Aorta (tissue), 5 donors: ENCODE measurements at places on chromosomes 4 and X.
A peak's percentile ranks its signal among the peaks of the same experiment; 100 is the strongest.

DNA sequence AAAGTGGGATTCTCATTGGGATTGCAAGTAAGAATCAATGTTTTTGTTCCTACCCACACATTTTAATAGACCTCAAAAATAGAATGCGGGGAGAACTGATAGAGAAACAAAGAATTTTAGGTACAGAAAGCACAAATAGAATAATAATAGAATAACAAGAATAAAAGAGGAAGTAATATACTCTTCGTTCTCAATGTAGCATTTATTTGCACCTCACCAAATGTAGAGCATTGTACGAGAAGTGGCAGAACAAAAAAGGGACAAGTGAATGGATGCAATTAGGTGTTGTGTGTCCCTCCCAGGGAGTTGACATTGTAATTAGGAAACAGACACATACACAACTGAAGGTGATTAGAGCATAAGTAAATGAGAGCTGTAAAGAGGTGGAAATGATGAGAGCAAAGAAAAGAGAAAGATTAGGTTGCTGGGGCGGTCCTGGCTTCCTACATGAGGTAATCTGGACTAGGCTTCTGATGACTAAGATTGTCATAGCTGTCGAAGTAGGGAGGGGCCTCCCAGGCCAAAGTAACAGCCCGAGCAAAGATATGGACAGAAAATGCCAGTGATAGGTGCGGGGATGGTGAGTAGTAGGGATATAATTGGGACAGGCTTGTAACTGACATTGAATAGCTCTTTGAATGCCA, 10.4 kb downstream of the RAB9A start:
- DNase-seq = no peak

DNA sequence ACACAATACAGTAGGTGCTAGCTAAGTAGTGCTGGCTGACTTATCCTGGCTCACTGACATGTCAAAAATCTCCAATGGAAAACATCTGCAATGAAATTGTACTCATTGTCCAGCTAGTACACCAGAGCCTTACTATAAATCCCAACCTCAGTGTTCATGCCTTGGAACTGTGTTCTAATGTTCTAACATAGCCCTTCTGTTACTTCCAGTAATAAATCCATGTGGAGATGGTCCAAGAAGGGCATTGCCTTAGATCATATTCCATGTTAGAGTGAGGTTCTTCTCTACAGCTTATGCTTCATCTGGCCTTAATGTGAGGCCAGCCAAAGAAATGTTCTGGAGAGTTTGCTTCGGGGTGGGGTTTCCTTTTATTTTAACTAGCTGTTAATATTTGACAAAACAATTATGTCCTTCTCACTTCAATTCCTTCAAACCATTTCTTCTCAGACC, 25.1 kb downstream of the ENOX2 start:
- DNase-seq = no peak

DNA sequence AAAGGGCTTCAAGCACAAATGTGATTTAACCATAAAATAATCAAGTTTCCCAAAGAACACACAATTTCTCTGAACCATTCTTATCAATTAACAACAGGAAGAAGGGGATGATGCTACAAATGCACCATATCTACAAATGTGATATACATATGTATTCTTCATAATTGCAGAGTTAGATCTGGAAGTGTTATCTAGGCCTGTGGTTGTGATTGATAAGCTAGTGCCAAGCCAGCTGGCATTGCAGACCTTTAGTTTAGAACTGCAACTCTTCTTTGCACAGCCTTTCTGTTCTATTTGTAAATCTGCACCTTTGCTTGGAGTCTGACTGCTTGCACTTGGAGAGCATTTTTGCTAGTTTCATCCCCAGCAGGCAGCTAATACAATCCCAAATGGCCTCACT, 145.5 kb upstream of the NPY2R start:
- no peak for DNase-seq

GRCh38 chr4:42341518-42342026, 55.7 kb upstream of the SHISA3 start:
- no peak for DNase-seq

DNA sequence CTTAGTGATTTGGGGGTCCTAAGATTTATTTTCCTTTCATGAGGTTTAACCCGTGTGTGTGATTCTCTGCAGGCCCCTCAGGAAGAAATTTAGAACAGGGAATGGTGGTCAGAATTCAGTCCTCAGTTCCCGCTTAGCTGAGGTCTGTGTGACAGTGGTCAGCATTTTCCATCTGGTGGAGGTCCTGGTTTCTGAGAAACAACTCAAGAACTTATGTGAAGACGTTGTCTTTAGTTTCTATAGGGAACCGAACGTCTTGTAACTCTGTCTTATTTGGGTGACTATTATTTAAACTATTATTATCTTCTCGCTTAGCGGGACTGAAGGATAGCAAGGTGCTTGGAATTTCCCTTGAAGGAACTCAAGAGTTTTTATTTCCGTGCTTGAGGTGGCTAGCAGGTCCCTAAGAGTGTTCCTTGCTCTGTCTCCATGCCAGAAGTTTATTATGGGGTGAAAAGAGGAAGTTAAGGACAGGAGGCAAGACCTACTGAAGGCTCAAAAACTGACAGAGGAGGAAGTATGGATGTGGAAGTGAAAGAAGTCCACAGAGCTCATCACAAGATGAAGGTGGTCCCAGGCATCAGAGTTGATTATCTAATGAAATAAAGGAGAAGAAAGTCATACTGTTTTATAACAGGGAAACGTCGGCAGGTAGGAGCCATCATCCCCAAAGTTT, 9.4 kb downstream of the MGST2 start:
- no peak for DNase-seq

GRCh38 chr4:11702886-11703557, 274.3 kb upstream of the HS3ST1 start:
- no peak for DNase-seq

- no peak for DNase-seq
These were observed 283.0 kb upstream of the GPC4 start for GRCh38 chrX:133698298-133698697.

DNA sequence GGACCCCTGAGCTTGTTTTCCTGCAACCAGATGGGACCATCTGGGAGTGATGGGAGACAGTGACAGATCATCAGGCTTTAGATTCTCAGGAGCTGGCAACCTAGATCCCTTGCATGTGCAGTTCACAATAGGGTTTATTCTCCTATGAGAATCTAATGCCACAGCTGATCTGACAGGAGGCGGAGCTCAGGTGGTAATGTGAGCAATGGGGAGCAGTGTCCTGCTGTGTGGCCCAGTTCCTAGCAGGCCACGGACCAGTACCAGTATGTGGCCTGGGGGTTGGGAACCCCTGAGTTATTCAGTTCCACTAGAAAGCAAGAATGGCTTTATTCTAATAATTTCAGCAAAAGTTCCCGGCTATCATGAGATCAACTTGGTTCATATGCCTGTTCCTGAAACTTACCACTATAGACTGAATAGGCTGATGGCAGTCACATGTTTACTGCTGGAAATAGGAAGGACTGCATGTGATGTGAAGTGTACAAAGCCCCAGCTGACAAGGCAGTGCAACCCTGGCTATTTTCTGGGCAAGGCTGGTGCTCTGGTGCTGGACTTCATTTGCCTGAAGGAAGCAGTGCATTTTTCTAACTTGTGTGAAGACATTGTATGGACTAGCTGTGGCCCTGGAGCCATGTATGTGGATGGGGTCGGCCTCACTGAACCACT, 107.2 kb downstream of the SPRY1 start:
- peak; percentile 62 for DNase-seq

- DNase-seq = no peak
These were observed 42.4 kb downstream of the SEPSECS start for GRCh38 chr4:25117716-25118472.

DNA sequence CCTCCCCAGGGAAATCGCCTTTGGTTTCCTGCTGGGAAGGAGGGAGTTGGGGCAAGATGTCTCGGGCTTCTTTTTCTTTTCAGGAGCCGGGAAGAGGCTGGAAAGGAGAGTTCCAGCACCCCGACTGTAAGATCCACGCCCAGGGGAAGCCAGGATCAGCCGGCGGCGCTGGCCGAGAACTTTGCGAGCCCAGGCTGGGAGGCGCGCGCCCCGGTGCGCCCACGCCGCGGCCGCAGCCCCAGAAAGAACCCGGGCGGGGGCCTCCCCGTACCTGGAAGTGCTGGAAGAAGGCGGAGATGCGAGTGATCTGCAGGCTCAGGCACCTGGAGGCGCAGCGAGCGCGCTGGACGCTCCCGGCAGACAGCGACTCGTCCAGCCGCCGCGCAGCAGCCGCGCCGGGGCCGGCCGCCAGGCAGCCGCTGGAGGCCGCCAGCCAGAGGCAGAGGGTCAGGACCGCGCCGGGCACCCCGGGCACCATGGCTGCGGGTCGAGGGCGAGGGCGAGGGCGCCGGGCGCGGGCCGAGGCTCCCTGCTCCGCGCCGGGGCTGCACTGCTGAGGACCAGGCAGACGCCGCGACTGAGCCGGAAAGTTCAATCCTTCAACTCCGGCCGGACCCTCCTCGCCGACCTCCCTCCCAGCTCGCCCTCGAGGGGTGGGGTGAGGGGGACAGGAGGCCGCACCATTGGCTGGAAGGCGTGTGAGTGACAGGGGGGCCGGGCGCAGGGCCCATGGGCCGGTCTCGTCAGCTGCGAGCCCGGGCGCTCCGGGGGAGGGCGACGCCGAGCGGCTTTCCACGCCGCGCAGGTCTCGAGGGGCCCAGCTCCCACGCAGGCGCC, at the start of gene ANOS1:
Gene ANOS1, minus strand, starts transcription at position 579 of the 837 bp plus-strand sequence. Its CDS starts 101 bp downstream, at position 478.
- DNase-seq = peak; percentile 84

DNA sequence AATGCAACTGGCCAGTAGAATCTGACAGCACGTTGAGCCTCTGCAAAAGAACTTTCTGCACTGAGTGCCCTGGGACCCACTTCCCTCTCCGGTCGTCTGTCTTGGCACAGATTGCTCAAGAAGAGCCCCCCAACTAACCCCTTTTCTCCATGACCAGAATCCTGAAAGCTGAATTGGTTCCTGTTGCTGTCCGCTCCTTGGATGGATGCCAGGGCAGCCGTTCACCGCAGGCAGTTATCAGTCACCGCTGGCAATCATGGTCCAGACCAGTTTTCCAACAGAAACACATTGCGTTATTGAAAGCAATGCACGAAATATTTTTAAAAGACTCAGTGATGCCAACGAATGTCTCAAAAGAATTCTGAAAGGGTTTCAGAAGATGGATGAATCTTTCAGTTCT, 733.7 kb upstream of the FRG1 start:
- DNase-seq = no peak

- DNase-seq = no peak
These were observed 31.4 kb downstream of the BEX3 start for GRCh38 chrX:103407776-103408175.

GRCh38 chr4:144350706-144351105, 210.2 kb upstream of the GYPA start:
- DNase-seq = no peak

DNA sequence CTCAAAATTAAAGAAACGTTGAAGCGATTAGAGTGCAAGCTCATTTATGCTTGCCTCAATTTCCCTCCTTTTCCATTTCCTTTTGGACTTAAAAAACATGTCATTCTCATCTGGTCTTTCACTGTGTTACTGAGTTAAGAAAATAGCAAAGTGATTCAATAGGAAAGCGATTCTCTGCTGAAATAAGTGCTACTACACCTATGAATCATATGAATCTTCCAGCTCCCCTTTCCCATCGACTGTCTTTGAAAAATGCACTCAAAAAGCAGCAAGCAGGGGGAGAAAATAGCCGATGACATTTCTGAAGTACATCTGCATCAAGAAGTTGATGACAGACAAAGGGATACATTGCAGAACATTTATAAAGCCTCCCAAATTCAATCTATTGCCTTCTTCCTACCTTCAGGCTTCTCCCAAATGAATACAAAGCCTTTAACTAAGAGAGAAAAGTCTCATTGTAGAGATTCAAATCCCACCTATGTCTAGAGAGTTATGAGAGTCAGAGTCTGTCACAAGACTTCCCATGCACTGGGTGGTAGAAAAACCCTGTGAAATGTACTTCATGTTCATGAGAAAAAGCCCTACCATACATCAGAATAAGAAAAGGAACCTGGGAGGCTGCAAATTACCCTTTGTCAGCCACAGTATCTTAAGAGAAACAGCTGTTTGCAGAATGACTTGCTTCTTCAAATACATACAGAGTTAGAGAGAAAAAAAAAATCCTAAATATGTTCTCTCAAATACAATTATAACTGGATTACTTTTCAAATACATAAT, 78.9 kb downstream of the MBNL3 start:
- DNase-seq = no peak

- DNase-seq = no peak
These were observed 128.6 kb upstream of the NPY2R start for GRCh38 chr4:155079871-155080270.

DNA sequence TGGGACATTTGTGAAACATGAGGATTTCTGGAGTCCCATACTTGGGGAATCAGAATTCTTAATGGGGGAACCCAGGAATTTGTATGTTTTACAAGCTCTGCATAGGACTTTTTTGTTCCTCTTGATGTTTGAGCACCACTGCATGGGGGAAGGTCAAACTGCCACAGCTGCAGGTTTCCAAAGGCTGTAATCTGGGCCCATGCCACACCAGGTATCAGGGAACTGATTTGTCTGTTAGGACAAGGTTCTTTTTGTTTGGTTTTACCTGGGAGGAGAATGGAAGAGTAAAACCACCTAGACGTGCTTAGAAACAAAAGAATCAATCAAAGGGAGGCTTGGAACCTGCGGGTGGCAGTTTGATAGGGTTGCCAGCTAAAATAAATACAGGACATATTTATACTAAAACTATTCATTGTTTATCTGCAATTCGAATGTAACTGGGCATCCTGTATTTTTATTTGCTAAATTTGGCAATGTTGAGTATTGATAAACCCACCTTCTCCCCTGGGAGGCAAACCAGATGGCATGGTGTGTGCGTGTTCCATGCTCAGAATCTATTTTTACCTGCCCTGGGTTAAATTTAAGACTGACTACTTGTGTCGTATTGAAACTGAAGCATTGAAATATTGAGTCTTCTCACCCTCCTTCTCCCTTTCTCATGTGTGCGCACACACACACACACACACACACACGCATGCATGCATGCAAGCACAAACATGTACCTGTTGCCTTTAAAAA, 63.7 kb downstream of the TMEM164 start:
- no peak for DNase-seq

DNA sequence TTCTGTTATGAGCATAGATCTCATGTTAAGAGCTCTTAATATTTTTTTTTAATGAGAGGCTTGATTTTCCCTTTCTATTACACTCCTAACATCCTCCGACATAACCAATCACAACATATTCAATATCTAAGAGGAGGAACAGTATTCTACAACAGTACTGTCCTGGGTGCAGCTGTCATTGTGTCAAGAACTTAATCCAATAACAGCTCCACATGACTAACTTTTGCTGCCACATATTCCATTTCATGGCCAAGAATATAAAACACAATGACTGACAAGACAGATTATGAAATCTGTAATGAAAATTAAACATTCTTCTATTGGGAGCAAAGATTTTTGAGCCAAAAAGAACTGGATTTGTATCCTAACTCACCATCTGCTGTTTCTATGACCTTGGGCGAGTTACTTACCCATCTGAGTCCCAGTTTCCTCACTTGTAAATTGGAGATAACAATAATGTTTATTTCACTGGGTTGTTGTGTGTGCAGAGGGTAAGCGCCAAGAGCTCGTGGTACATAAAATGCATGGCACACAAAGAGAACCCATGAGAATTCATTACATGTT, 405.6 kb downstream of the SPRY1 start:
- no peak for DNase-seq

DNA sequence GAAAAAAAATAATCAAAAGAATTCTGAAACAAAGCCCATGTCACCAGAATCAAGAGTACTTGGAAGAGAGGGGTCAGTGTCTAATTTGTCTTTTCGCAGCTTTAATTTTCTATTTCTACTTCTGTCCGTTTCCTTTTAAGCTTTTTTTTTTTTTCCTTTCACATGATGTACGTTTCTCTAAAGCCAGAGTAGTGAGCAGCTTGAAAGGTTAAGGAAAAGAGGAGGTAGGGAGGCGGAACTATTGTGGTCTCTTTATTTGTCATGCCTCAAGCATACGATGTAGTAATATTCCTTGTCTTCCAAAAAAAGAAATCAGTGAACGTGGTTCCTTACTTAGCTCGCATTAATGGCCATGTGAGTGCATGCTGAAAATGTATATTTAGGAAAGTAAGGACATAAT, 311.5 kb downstream of the TENM3 start:
- DNase-seq = no peak
